ENCODE measurements at places on chromosomes 11 and 22.
A peak's percentile ranks its signal among the peaks of the same experiment; 100 is the strongest.

DNA sequence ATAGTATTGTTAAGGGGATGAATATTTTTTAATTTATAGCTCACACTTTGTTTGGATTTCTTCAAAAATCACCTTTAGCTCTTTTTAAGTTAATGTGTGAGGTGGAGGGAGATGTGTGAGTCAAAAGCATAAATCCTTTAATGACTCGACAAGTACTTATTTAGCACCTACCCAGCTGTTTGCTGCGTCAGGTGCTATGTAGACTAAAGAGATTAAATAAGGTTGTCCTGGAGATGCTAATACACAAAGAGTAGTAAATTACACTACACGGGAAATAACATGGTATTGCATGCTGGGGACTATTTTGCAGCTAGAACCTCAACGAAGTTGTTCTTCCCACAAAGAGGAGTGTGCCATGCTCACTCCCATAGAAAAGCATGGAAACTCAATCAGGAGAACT is 583.3 kb upstream of the TENM4 start:
- DNase-seq: no peak
- H3K27me3 ChIP-seq: no peaks in the 10 kb centered on the region
- no peak overlapping the region for H3K4me3 ChIP-seq
- no peaks in the 10 kb centered on the region for H3K4me1 ChIP-seq
- no peak overlapping the region for H3K27ac ChIP-seq

GRCh38 chr22:25397616-25398015 is 166.9 kb upstream of the GRK3 start:
- H3K36me3 ChIP-seq: no peaks in the 10 kb centered on the region
- H3K4me3 ChIP-seq: no peak overlapping the region
- no peaks in the 10 kb centered on the region for H3K27me3 ChIP-seq
- no peak for DNase-seq
- peak overlapping the region; percentile 40 for H3K27ac ChIP-seq
- no peaks in the 10 kb centered on the region for H3K4me1 ChIP-seq

- no peak overlapping the region for H3K4me3 ChIP-seq
- no peaks in the 10 kb centered on the region for H3K36me3 ChIP-seq
- H3K27ac ChIP-seq: no peak overlapping the region
- H3K4me1 ChIP-seq: no peaks in the 10 kb centered on the region
- DNase-seq: no peak
Measured at GRCh38 chr11:6708876-6709275, 25.7 kb upstream of the MRPL17 start.

DNA sequence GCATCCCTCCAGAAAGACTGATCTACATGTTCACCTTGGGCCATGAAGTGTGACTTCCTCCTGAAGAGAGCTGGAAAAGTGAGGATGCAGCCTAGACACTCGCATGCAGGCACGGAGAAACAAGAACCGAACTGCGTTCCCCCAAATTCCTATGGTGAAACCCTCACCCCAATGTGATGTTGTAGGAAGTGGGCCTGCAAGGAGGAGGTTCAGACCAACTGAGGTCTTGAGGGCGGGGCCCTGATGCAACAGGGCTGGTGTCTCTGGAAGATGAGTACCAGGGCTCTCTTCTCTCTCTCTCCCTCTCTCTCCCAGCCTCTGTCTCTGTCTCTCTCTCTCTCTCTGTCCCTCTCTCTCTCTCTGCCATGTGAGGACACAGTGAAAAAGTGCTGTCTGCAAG is 501.1 kb downstream of the BRD1 start:
- no peaks in the 10 kb centered on the region for H3K36me3 ChIP-seq
- H3K4me3 ChIP-seq: no peak overlapping the region
- H3K27me3 ChIP-seq: no peaks in the 10 kb centered on the region

GRCh38 chr11:118049771-118050170 is 27.1 kb upstream of the TMPRSS4 start:
- H3K27me3 ChIP-seq: no peaks in the 10 kb centered on the region
- H3K4me1 ChIP-seq: no peaks in the 10 kb centered on the region
- no peak overlapping the region for H3K27ac ChIP-seq
- DNase-seq: peak; percentile 37

GRCh38 chr22:20222764-20223420 is 45.2 kb downstream of the RTN4R start:
- no peak overlapping the region for H3K27ac ChIP-seq
- no peaks in the 10 kb centered on the region for H3K27me3 ChIP-seq
- DNase-seq: no peak
- no peaks in the 10 kb centered on the region for H3K36me3 ChIP-seq

DNA sequence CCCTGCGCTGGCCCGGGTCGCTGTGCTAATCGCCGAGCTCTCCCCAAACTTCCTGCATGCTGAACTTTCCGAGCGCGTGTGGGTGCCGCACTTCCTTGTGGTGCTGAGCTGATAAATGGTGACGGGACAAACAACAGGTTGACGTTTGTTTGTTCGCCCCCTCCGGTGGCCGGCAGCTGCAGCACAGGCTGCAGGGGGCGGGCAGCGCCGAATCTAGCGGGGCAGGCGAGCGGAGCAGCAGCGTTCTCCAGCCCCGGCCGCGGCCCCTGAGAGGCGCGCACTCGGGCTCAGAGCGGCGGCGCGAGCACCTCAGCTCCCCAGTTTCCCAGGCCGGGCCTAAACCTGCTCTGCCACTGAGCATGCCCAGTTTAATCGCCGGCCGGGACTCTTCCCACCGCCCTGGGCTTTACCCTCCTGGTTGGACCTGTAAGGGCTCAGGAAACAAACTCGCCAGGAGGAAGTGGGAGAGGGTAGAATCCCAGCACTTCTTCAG is at the start of gene PDGFD:
TSS of gene PDGFD (minus strand) at position 120 of the 493 bp plus-strand sequence.
- no peak within 1 kb of the TSS for H3K27ac ChIP-seq
- H3K27me3 ChIP-seq: no peaks in the 10 kb centered on the region
- H3K4me1 ChIP-seq: no peaks in the 10 kb centered on the region
- H3K4me3 ChIP-seq: peak within 1 kb of the TSS; percentile 29

- no peak for DNase-seq
- no peaks in the 10 kb centered on the region for H3K4me1 ChIP-seq
- no peak overlapping the region for H3K27ac ChIP-seq
Measured at GRCh38 chr11:68016161-68016903, 6.2 kb downstream of the ALDH3B1 start.

- no peaks in the 10 kb centered on the region for H3K36me3 ChIP-seq
- no peaks in the 10 kb centered on the region for H3K27me3 ChIP-seq
- no peak overlapping the region for H3K4me3 ChIP-seq
Measured at GRCh38 chr11:73274722-73275380, 2.7 kb downstream of the P2RY6 start.

DNA sequence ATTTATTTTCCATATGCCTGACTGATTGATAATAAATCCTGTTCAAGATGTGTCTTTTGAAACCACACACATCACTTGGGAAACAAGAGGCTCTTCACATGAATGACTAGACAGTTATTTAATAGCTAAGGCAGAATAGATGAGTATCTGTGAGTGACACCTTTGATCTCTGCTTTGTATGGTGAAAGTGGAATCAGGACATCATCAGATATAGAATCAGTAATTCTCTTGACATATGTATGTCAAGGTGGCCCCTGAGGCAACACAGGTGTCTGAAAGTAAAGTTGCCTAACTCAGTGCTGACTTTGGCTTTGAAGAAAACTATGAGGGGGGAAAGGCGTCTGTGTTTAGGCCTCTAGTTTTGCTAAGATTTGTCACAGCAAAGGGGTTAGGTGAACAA is 11.5 kb upstream of the CASP4 start:
- no peaks in the 10 kb centered on the region for H3K4me1 ChIP-seq
- DNase-seq: no peak
- H3K4me3 ChIP-seq: no peak overlapping the region
- no peaks in the 10 kb centered on the region for H3K27me3 ChIP-seq

DNA sequence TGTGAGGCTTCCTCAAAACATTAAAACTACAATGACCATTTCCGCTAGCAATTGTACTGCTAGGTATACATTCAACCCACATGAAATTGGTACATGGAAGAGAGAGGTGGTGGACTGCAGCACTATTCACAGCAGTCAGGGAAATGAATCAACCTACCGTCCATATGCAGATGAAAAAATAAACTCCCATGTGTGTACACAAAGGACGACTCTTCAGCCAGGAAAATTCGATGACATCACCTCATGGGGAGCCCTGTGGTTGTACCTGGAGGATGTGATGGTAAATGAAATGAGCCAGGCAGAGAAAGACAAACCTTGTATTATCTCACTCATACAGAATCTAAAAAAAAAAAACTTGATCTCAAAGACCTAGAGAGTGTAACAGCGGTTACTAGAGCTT is 23.3 kb downstream of the RFPL3 start:
- H3K36me3 ChIP-seq: no peaks in the 10 kb centered on the region
- H3K27ac ChIP-seq: no peak overlapping the region
- no peaks in the 10 kb centered on the region for H3K27me3 ChIP-seq
- H3K4me3 ChIP-seq: no peak overlapping the region

DNA sequence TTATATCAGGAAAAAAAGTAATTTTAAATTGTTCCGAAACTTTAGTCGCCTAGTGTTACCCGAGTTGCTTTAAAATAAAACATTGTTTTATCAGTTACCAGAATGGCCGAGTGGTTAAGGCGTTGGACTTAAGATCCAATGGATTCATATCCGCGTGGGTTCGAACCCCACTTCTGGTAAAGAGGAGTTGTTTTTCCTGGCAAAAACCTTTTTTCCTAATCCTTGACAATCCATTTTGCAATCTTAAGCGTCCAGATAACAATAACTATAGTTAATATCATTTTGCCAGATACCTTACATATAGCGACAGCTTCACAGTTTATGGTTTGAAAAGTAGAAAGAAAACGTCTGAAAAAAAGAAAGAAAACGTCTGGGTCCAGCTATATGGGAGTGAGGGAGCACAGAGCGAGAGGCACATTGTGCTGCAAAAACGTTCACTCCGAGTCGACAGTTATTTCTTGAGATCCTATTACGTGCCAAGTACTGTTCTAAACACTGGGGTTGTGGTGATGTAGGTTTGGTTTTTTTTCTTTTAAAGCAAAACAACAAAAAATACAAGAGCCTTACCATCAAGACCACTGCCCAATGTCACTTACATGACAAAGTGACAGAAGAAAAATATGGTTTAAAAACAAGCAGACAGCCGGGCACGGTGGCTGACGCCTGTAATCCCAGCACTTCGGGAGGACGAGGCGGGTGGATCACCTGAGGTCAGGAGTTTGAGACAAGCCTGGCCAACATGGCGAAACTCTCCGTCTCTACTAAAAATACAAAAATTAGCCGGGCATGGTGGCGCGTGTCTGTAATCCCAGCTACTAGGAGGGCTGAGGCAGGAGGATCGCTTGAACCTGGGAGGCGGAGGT is 40.6 kb downstream of the OR4D9 start:
- no peak for DNase-seq
- no peaks in the 10 kb centered on the region for H3K36me3 ChIP-seq
- H3K27ac ChIP-seq: no peak overlapping the region
- no peaks in the 10 kb centered on the region for H3K4me1 ChIP-seq
- peak overlapping the region; percentile 1 for H3K4me3 ChIP-seq

GRCh38 chr11:131683666-131684065 is 313.3 kb downstream of the NTM start:
- H3K4me3 ChIP-seq: no peak overlapping the region
- H3K27ac ChIP-seq: no peak overlapping the region
- no peaks in the 10 kb centered on the region for H3K4me1 ChIP-seq
- no peaks in the 10 kb centered on the region for H3K36me3 ChIP-seq

- H3K36me3 ChIP-seq: no peaks in the 10 kb centered on the region
- H3K4me1 ChIP-seq: no peaks in the 10 kb centered on the region
- no peak for DNase-seq
- no peak overlapping the region for H3K27ac ChIP-seq
Measured at GRCh38 chr11:62315431-62315830, 16.6 kb upstream of the SCGB1D4 start.

GRCh38 chr22:20296598-20296997 is 23.3 kb downstream of the DGCR6L start:
- H3K4me1 ChIP-seq: peaks cover 21% of the 10 kb centered on the region
- H3K27ac ChIP-seq: no peak overlapping the region
- no peaks in the 10 kb centered on the region for H3K36me3 ChIP-seq
- H3K4me3 ChIP-seq: no peak overlapping the region
- no peaks in the 10 kb centered on the region for H3K27me3 ChIP-seq
- DNase-seq: no peak

DNA sequence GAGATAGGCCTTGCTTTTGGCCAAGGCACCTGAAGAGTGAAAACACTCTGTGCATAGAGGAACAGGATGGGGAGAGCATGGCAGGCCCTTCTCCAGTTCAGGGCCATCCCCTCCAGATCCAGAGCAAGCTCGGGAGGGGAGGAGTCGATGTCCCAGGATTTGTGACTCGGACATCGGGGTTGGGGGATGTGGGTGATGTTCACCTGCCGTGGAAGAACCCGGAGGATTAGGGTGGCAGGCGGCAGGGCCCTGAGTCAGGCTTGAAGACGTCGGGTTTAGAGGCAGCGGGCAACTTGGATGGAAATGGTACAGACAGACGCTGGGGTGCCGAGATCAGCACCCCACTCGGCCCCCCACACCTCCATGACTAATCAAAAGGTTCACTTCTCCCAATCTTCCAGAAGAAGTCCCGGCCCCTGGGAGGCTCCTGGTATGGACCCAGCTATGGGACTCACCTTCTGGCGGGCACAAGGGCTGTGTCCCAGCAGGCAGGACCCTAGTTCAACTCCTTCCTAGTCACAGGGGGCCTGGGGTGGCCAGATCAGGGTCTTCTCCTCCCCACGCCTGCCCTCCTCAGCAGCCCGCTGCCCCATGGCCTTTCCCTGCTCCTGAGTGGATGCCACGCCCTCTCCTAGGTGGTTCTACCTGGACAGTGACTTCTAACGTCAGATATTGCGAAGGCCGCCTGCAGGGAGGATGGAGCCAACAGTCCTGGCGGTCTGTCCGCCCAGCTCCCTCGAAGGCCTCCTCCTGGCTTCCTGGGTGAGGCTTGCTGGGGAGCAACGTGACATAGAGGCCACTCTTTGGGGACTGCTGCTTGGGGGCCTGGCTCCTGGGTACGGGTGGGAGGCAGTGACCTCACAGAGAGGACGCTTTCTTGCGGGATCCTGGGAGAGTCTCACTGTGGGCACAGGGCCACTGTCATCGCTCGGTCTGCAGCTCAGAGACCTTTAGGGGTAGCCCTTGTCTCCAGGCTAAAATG is 792.5 kb downstream of the BRD1 start:
- DNase-seq: no peak
- no peaks in the 10 kb centered on the region for H3K27me3 ChIP-seq
- H3K36me3 ChIP-seq: no peaks in the 10 kb centered on the region
- no peaks in the 10 kb centered on the region for H3K4me1 ChIP-seq
- no peak overlapping the region for H3K27ac ChIP-seq

GRCh38 chr11:7638710-7639642 is 34.3 kb downstream of the CYB5R2 start:
- no peaks in the 10 kb centered on the region for H3K27me3 ChIP-seq
- peak overlapping the region; percentile 39 for H3K27ac ChIP-seq
- no peak for DNase-seq
- H3K36me3 ChIP-seq: peaks cover 60% of the 10 kb centered on the region

DNA sequence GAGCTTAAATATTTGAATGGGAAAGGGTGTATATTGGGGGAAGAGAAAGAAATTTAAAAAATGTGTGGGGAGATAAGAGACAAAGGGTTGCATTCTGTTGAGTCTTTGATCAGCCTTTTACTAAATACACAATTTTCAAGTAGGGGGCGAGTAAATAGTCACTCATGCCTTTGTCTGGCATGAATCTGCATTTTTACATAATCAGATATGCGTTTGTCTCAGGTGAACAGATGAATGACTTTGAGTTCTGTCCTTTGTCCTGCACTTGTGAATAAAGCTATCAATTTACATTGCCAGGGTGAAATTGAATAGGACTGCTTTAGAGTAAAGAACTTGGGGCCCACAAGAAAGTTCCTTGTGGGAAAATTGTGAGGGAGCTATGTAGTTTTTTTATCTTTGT is 523.6 kb upstream of the LUZP2 start:
- no peaks in the 10 kb centered on the region for H3K27me3 ChIP-seq
- no peak for DNase-seq
- H3K4me1 ChIP-seq: no peaks in the 10 kb centered on the region
